Muscle of back (tissue), 13 donors: ENCODE measurements at places on chromosomes 1 and 21.

DNA sequence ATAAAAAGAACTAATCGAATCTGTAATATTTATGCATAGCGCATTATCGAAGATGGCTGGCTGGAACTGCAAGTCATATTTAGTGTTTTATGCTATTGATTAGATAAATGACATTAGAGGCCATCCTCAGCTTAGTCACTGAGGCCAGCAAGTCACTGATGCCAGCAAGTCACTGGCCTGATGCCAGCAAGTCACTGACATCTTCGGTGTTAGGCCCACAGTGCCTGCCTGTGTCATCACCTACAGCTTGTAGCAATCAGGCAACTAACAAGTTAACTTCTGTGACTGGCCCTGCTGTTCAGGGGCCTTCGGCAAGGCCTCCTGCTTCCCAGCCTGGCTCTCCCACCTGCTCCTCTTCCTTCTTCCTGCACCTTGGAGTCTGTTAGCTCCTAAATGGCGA, 65.6 kb upstream of the SCCPDH start:
- no peak for DNase-seq

DNA sequence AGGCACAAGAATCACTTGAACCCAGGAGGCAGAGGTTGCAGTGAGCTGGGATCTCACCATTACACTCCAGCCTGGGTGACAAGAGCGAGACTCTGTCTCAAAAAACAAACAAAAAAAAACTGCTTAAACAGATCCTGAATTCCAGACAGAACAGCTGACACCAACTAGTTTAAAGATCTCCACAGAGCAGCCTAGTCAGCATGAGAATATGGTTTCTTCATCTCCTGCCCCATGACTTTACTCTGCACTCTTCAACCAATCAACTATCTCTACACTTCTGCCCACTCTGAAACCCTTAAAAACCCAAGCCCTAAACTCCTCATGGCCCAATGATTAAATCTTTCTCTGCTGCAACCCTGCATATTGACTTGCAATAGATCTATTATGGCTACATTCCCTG, 7.5 kb upstream of the PRRC2C start:
- DNase-seq = no peak

DNA sequence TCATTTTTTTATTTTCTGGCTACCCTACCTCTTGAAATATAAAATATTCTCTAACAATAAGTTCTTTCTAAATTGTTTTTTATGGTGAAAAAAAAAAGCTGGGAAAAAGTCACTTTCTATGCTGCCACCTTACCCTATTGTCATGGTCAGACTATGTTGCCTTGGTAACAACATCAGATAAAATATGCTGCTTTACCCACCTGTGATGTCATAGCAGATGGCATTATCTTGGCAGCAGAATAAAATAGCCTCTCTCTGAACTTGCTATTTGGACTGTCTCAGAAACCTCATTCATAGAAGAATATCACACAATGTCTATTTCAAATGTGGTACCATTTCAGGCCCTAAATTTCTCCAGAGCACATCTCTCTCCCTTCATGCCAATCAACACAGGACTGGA, 69.6 kb upstream of the SGIP1 start:
- no peak for DNase-seq

DNA sequence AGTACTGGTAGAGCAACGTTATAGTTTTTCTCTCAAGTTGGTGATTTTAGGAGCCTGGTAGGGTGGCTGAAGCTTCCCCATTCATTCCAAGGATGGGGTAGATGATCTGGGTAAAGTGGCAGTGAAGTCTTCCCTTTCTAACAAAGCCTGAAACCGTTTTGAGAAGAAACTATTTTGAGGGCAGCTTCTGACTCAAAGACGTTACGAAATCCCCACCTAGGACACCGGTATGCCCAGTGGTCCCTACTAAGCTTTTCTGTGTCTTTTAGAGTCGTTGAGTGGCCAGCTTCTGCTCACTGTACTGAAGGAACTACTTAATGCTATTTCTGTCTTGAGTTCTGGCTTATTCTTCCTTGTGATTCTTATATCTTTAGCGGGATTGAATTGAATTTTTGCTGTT, 1.4 kb downstream of the WDTC1 start:
- no peak for DNase-seq

DNA sequence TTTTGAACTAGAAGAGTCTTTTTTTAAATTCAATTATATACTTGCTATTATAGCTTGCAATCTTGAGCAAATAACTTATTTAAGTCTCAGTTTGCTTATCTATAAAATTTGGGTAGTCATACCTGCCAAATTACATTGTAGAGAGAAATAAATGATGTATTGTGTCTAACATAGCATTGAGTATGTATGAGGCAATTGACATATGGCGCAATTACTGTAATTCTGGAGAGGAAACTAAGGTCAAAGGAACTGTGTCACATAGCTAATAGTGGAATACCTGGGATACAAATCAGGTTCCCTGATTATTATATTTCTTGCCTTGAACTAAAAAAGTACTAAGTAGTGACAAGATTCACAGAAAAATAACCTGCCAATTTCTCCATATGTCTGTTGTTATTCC, 302.5 kb downstream of the PDE4B start:
- no peak for DNase-seq

GRCh38 chr21:32459972-32460371, 47.5 kb downstream of the EVA1C start:
- no peak for DNase-seq

DNA sequence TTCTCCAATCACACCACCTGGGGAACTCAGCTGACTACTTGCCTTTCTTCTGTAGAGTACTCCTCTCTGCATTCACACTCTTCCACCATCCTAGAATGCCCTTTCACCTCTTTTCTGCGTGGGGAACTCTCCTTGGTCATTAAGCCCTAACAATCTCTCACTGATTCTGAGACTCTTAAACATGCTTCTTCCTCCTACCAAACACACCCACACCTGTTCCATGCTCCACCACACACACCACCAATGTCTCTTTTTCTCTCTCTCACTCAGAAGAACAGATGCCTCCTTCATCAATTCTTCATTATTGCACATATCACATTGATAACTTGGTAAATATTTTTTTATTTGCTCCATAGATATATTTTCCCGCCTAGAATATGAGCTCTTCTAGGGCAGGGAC, 53.6 kb downstream of the WARS2 start:
- no peak for DNase-seq

- DNase-seq = no peak
Measured at GRCh38 chr1:224739997-224740684, 124.0 kb downstream of the CNIH3 start.

- DNase-seq = no peak
Measured at GRCh38 chr1:17875171-17875881, 120.2 kb downstream of the ACTL8 start.

DNA sequence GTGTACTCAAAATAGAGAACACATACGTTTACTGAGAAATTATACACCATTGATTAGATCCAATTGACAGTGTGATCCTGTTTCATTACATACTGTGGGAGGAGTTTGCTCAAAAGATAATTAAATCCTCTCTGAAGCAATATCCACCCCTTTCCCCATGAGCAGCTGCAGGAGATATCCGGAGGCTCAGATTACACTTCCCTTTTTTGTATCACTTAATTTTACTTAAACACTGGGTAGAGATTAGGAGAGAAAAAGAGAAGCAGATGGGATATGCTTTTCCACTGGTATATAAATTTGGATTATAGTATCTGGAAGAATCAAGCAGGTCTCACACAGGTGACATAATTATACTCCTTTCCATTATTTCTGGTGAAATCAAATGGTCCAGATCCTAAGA, 333.3 kb upstream of the ZRANB2 start:
- peak; percentile 0 for DNase-seq

DNA sequence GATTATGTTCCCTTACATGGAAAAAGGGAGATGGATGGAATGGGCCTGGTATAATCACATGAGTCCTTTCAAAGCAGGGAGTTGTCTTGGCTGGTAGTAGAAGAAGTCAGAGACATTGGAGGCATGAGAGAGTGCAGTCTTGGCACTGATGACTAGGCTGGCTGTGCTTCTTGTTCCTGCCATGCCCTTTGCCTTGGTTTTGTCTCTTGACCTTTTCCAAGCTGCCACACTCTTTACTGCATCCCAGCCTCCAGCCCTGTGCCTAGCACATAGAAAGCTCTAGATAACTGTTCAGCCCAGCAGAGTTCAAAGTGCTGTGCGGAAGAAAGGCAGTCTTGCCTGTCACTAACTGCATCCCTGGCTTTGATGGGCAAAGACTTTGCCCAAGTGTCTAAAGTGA, 412.6 kb downstream of the PRDM2 start:
- no peak for DNase-seq

DNA sequence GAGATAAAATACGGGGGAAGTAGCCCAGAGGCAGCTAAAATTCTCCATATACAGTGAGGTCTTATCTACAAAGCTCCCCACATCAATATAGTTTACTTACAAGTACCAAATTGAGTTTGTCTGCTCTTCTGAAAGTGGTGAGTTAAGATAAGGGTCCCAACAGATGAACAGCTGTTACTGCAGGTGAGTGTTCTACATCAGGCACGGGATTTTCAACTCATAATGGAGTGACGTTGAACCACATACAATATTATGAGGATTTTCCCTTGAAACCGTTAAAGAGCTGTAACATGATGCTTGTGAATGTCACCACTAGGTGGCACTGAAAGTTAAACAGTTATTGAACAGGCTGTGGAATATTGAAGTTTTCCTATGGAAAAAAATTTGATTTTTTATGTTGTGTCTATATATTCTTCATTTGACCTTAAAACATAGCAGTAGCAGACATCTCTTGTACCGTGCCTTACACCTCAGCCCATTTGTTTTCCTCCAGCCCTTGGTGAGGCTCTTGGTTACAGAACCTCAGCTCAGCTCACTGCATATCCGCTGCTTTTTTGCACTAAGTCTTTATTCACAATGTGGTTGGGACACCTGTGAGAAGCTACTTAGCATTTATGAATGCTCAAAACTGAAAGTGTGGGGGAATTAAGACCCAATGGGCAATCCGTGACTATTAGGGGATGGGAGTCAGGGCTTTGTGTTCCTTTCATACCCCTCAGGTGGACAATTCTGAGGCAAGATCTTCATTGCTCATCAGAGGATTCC, 23.2 kb downstream of the CD1D start:
- DNase-seq = peak; percentile 64

GRCh38 chr1:39177706-39178105, 26.8 kb upstream of the MACF1 start:
- no peak for DNase-seq

DNA sequence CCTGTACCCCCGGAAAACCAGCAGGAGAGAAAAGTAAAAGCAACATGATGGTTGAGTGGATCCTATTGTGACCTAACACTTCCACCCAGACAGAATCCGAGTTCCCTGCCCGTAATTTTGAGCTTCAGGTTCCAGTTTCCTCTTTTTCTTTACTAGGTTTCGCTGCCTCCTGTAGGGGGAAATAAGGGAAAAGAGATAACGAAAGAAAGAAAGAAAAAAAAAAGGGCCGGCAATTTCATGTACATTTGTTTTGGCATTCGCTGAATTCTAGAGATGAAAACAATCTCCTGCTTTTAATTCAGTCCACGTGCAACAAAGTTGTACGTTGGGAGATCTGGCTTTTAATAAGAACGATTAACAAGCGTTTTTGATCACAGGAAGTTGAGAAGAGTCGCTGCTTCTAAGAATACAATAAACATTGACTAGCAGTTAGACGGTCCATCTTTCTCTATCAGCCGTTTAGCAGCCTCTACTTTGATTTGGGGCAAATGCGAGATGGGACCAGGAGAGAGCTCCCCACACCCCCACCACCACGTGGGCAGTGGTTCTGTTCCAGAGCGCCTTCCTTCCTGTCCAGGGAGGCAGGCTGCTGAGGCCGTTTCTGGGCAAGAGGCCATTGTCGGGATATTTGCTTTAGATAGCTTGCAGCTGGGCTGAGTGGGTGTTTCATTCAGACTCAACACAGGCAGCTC, 155.9 kb upstream of the RUNX1 start:
- peak; percentile 92 for DNase-seq

GRCh38 chr1:61104220-61104671, 21.9 kb downstream of the NFIA start:
- no peak for DNase-seq

DNA sequence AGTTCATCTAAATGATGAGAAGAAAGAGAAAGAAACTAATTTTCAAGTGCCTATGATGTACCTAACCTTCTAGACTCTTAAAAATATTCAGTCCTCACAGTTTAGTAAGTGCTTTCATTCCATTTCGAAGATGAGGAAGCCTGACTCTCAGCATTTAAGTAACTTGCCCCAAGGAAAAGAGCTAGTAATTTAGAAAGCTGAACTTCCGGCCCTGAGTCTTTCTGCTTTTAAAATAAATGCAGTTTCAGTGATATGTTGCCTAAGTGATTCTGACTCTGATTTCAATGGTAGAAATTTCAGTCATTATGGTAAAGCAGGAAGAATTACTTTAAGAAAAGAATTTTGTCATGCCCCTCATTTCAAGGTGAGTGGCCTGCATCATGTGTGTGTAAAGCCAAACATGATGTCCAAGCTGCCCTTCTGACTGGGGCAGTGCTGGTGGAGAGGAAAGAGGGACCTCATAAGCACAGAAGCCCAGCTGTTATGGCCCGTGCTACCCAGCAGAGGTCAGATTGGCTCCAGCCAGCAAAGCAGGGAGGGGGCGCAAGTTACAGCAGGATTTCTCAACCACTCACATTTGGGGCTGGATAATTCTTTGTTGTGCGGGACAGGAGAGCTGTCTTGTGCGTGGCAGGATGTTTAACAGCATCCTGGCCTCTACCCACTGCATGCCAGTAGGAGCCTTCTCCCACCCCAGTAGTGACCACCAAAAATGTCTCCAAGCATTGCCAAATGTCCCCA, 10.7 kb downstream of the ATP1A4 start:
- DNase-seq = no peak

DNA sequence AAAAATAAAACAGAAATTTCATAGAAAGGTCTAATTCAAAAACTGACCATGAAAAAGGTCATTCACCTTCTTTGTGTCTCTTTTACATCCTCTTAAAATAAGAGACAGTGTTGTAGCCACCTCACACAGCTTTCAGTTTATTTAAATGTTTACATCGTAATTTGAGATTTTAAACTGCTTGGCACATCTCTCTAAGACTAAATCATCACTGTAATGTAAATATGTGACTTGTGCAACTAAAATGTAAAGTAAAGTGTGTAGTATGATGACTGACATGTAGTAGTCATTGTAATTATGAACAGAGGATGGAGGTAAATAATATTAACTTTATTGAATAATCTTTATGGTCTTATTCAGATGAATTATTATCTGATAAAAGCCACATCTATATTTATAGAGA, 283.9 kb downstream of the KCNT2 start:
- no peak for DNase-seq

DNA sequence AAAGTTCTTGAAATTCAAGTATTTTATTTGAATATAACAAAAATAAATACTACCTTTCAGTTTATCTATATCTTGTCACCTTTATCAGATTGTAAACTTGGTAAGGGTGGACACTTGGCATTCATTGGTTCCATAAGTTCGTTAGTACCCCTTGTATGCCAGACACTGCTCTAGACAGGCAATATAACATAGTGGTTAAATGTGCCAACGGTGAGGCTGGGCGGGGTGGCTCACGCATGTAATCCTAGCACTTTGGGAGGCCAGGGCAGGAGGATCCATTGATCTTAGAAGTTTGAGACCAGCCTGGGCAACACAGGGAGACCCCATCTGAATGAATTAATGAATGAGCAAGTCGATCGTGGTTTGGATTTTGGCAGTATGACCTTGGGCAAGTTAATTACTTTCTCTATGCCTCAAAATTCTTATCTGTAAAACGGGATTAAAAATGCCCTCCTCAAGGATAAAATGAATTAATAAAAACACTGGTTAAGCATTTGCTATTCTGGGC, 26.3 kb upstream of the SH3D21 start:
- DNase-seq = no peak
